ENCODE measurements at places on chromosomes 7 and 10.

DNA sequence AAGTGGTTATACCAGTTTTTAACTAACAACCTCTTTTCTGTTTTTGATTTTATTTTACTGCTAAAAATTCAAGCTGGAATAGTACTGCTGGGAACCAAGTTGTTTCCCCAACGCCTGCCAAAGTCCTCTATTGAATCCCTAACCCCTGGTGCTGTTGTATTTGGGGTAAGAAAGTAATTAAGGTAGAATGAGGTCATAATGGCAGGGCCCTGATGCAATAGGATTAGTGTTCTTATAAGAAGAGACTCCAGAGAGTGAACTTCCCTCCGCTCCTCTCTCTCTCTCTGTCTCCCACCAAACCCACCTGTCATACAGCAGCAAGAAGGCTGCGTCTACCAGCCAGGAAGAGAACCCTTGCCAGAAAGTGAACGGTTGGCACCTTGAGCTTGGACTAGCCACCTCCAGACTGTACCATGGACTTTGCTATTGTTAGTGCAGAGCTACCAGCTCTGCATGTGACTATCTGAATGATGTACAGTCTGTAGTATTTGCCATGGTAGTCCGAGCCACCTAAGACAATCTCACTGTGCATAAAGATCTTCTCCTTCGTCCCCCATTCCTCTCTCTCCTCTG is 86.5 kb upstream of the KLF6 start:
- no peak for DNase-seq

DNA sequence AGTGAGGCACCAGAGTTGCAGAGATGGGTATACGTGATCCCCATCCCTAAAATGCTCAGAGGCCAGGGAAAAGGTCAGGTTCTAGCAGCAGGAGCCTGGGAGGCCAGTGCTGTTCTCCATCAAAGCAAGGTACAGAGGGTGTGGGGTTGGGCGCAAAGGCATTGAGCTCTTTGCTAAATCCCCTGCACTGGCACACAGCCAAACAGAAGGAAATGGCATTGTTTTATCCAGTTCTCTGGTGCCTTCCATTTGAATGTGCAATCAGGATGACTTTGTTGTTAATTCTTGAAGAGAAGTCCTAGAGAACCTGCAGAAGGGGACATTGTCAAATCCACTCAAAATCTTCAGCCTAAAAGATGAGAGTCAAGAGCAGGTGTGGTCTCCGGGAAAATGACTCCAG is 111.3 kb upstream of the CHST15 start:
- no peak for DNase-seq

DNA sequence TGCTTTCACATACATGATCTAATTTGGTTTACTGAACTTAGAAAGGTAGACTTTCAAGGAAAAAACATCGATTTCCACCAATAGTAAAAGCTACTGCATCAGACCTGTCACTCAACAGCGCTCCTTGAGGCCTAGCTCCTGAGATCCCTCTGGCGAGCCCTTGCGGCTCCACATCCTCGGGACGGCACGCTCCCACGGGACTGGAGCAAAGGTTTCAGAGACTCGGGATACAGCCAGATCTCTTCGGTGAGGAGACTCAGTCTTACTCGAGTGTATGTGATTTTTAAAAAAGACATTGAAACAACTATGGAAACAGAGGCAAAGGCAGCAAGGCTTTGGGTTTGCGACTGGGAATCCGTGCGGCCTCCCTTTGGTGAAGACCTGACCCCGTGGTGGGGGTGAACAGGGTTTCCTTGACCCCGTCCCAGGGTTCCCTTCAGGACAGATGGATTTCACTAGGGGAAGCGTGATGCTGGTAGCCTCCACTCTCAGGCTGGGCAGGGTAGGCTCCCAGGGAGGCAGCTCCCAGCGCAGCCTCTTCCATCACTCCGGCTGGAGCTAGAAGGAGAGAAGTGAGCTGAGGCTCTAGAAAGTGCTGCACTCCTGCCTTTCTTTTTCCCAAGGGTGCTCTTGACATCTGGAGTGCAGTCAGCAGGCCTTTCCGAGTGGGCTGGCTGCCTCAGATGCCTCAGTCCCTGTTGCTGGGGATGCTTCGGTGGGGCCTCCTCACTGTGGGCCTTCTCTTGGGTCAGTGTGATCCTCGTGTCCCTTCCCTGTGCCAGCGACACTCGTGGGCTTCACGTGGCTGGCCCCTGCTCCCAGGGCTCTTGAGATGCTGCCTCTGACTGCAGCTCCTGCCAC is 5.8 kb upstream of the ATP6V0E2 start:
- DNase-seq: no peak

GRCh38 chr10:119373294-119374102 is 166.1 kb downstream of the GRK5 start:
- no peak for DNase-seq

GRCh38 chr7:42440951-42441350 is 203.9 kb upstream of the GLI3 start:
- no peak for DNase-seq

DNA sequence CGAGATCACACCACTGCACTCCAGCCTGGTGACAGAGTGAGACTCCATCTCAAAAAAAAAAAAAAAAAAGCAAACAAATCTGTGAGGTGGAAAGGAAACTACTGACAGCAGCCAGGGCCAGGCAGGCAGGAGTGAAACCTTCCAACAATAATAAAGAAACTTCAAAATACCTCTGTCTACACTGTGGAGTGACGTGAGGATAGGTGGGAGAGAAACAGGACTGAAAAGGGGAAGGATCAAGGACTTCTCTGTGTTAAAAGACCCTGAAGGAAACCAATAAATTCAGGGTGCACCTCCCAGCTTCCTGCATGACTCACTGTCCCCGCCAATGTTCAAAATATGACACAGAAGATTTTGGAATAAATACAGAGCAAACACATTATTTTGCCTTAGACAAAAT is 82.9 kb downstream of the KIAA1549 start:
- no peak for DNase-seq

DNA sequence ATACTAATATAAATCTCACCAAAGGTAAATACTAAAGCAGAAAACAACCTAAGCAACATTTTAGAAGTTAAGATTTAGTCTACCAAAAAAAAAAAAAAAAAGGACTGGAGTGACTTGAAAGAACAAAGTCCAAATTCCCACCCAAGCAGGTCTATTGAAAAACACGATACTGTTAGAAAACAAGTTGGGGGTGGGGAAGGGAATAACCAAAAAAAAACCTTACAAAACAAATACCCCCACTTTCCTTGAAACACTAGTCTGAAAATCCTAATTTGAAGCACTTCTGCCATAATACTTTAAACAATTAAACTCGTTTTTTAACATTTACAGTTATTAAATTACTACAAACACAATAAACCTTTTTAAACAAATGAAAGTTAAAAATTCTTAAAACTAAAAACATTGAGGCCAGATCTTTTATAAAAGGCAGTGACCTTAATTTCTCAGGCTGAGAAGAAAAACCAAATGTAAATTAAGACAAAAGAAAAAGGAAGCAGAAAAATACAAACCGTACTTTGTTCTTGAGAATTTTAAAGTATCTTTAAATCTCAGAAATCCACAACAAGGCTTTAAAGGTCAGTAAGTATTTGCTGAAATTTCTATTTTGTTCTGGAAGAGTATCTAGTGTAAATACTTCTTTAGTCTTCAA is 135.1 kb downstream of the NRBF2 start:
- DNase-seq: peak; percentile 33

GRCh38 chr7:159172400-159172799 is 27.7 kb upstream of the VIPR2 start:
- DNase-seq: no peak
